Glutamatergic neuron (in vitro differentiated cells): ENCODE measurements at places on chromosomes 16 and 17. TPM values are rescaled to one million over a fixed set of nuclear protein-coding genes. Genes with fewer than 3 reads are reported as not detected.

- no peak overlapping the region for H3K4me3 ChIP-seq
- no peak overlapping the region for H3K27ac ChIP-seq
- H3K4me1 ChIP-seq: no peaks in the 10 kb centered on the region
- no peak for DNase-seq
- H3K36me3 ChIP-seq: no peaks in the 10 kb centered on the region
- H3K27me3 ChIP-seq: peaks cover 5% of the 10 kb centered on the region
Observed at GRCh38 chr17:64940055-64940454, 20.8 kb upstream of the LRRC37A3 start.

DNA sequence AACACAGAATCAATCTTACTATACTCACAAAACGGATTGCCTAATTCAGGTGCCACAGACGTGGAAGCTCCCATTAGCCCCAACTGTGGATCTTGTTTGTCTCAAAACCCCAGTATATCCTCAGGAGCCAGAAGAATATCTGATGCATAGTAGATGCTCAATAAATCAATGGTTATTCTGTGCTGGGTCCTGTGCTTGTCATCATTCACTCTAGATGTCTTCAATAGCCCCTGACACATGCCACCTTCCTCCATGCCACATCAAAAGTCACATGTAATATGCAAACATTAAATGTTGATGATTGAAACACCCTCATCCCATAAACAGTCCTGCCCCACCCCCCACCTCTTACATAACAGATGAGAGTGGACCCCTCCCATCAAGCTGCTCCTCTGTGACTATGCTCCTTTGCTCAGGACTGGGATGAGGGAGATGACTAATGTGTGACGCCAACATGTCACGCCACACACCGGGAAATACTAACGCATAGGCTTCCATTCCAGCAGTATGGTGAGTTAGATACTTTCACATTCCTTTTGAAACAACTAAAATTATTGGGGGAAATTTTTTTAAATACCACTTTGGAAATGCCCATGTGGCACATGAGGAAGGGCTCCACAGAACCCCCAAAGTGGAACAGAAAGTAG lies 267.6 kb upstream of the SDK2 start:
- peaks cover 10% of the 10 kb centered on the region for H3K36me3 ChIP-seq
- H3K27ac ChIP-seq: no peak overlapping the region
- no peaks in the 10 kb centered on the region for H3K4me1 ChIP-seq

GRCh38 chr17:16027708-16028584 lies 28.3 kb downstream of the TTC19 start:
- H3K27me3 ChIP-seq: no peaks in the 10 kb centered on the region
- H3K27ac ChIP-seq: no peak overlapping the region
- no peaks in the 10 kb centered on the region for H3K4me1 ChIP-seq
- H3K36me3 ChIP-seq: peaks cover 5% of the 10 kb centered on the region
- no peak overlapping the region for H3K4me3 ChIP-seq

- DNase-seq: no peak
- peaks cover 32% of the 10 kb centered on the region for H3K4me1 ChIP-seq
- no peak overlapping the region for H3K4me3 ChIP-seq
- H3K36me3 ChIP-seq: peaks cover 13% of the 10 kb centered on the region
Observed at GRCh38 chr16:52453644-52454043, 93.3 kb downstream of the TOX3 start.

GRCh38 chr17:30340801-30341356 lies 7.0 kb upstream of the TMIGD1 start:
- no peak for DNase-seq
- no peaks in the 10 kb centered on the region for H3K27me3 ChIP-seq
- no peaks in the 10 kb centered on the region for H3K4me1 ChIP-seq
- no peak overlapping the region for H3K4me3 ChIP-seq
- H3K36me3 ChIP-seq: no peaks in the 10 kb centered on the region
- no peak overlapping the region for H3K27ac ChIP-seq

DNA sequence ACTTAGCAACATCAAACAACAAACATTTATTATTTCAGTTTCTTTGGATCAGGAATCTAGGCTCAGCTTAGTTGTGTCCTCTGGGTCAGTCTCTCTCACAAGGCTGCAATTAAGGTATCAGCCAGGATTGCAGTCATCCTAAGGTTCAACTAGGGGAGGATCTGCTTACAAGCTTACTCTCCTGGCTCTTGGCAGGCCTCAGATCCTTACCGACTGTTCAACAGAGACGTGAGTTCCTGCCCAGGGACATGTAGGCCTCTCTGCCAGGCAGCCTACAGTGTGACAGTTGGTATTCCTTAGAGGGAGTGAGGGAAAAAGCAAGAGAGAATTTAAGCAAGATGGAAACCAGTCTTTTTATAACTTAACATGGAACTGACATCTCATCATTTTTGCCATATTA lies 294.0 kb downstream of the ZFHX3 start:
- no peaks in the 10 kb centered on the region for H3K36me3 ChIP-seq
- no peaks in the 10 kb centered on the region for H3K27me3 ChIP-seq
- no peaks in the 10 kb centered on the region for H3K4me1 ChIP-seq
- DNase-seq: no peak

GRCh38 chr17:78840530-78840779 lies 159 bp downstream of the USP36 start:
- no peaks in the 10 kb centered on the region for H3K27me3 ChIP-seq
- DNase-seq: no peak
- peaks cover 6% of the 10 kb centered on the region for H3K36me3 ChIP-seq
- peaks cover 15% of the 10 kb centered on the region for H3K4me1 ChIP-seq

GRCh38 chr16:1751946-1752345 lies 19.4 kb downstream of the NME3 start:
- no peak overlapping the region for H3K27ac ChIP-seq
- no peaks in the 10 kb centered on the region for H3K36me3 ChIP-seq
- H3K4me1 ChIP-seq: no peaks in the 10 kb centered on the region

DNA sequence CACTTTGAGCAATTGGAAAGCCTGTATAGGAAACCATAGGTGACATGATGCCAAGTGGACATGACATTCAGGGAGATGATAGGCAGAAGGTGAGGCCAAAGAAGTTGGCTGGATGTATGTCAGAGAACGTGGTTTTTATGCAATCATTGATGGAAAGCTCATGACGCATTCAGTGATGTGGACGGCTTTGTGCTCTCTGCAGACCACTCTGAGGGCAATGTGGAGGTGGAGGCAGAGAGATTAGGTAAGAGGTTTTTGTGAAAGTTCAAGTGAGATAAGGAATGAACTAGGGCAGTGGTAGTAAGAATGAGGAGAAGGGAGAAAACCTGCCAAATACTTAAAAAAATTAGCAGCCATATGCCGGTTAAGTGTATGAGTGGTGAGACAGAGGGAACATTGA lies 99.0 kb downstream of the PRKCA start:
- no peak overlapping the region for H3K27ac ChIP-seq
- peaks cover 3% of the 10 kb centered on the region for H3K36me3 ChIP-seq
- DNase-seq: no peak
- no peak overlapping the region for H3K4me3 ChIP-seq

DNA sequence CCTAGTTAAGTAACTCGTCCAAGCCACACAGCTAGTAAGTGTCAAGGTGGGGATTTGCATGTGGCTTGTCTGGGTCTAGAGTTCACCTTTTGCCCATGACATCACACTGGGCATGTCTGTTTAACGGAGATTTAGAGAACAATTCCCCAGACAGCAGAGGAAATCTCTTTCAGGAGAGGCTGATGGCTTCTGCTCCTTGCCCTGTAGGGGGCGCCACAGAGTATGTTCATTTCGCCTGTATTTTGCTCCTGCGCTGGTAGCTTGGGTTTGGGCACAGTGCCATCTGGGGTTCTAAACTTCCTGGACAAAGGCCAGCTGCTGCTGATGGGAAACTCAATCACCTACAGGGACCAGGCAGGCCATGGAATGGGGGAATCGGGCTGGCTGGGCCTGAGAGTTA lies 20.4 kb downstream of the OTOA start:
- no peaks in the 10 kb centered on the region for H3K4me1 ChIP-seq
- H3K4me3 ChIP-seq: no peak overlapping the region
- no peaks in the 10 kb centered on the region for H3K36me3 ChIP-seq
- peaks cover 3% of the 10 kb centered on the region for H3K27me3 ChIP-seq
- no peak overlapping the region for H3K27ac ChIP-seq
- DNase-seq: no peak

GRCh38 chr17:66627985-66628384 lies 206.9 kb upstream of the CACNG5 start:
- no peak overlapping the region for H3K27ac ChIP-seq
- no peaks in the 10 kb centered on the region for H3K36me3 ChIP-seq
- H3K27me3 ChIP-seq: no peaks in the 10 kb centered on the region

- no peaks in the 10 kb centered on the region for H3K36me3 ChIP-seq
- H3K4me1 ChIP-seq: peaks cover 28% of the 10 kb centered on the region
- H3K4me3 ChIP-seq: no peak overlapping the region
- DNase-seq: no peak
Observed at GRCh38 chr17:57601143-57601735, 143.9 kb downstream of the CCDC182 start.

- H3K4me1 ChIP-seq: peaks cover 4% of the 10 kb centered on the region
- no peak overlapping the region for H3K4me3 ChIP-seq
- no peaks in the 10 kb centered on the region for H3K36me3 ChIP-seq
- DNase-seq: no peak
Observed at GRCh38 chr17:81128774-81129173, 36.5 kb upstream of the PVALEF start.

DNA sequence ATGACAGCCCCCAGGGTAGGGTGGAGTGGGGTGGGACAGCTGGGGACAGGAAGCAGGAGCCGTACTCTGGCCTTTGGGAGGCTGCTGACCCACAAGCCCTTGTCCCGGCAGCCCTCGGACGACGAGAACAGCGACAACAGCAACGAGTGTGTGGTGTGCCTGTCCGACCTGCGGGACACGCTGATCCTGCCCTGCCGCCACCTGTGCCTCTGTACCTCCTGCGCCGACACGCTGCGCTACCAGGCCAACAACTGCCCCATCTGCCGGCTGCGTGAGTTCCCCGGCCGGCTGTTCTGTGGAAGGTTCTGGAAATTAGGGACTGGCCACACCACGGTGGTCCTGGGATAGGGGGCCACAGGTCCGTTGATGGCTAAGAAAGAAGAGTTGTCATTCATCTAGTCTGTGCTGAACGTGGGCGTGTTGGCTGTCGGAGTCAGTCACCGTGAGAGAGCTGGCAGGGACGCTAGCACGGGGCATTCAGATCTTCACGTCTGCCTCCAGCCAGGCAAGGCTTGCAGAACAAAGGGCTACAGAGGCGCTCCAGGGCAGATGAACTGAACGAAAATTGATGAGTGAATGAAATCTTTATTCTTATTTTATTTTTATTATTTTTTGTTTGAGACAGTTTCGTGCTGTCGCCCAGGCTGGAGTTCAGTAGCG lies 19.8 kb upstream of the NUDT16L1 start:
- no peaks in the 10 kb centered on the region for H3K36me3 ChIP-seq
- H3K27ac ChIP-seq: peak overlapping the region; percentile 87
- H3K4me1 ChIP-seq: peaks cover 8% of the 10 kb centered on the region
- peaks cover 4% of the 10 kb centered on the region for H3K27me3 ChIP-seq

GRCh38 chr16:86886651-86887050 lies 308.3 kb downstream of the FOXL1 start:
- H3K4me1 ChIP-seq: peaks cover 2% of the 10 kb centered on the region
- peaks cover 4% of the 10 kb centered on the region for H3K36me3 ChIP-seq
- DNase-seq: no peak
- no peak overlapping the region for H3K27ac ChIP-seq

- H3K27me3 ChIP-seq: no peaks in the 10 kb centered on the region
- H3K4me3 ChIP-seq: no peak overlapping the region
- H3K36me3 ChIP-seq: no peaks in the 10 kb centered on the region
- DNase-seq: no peak
Observed at GRCh38 chr17:72751746-72752145, 340.7 kb downstream of the SLC39A11 start.

DNA sequence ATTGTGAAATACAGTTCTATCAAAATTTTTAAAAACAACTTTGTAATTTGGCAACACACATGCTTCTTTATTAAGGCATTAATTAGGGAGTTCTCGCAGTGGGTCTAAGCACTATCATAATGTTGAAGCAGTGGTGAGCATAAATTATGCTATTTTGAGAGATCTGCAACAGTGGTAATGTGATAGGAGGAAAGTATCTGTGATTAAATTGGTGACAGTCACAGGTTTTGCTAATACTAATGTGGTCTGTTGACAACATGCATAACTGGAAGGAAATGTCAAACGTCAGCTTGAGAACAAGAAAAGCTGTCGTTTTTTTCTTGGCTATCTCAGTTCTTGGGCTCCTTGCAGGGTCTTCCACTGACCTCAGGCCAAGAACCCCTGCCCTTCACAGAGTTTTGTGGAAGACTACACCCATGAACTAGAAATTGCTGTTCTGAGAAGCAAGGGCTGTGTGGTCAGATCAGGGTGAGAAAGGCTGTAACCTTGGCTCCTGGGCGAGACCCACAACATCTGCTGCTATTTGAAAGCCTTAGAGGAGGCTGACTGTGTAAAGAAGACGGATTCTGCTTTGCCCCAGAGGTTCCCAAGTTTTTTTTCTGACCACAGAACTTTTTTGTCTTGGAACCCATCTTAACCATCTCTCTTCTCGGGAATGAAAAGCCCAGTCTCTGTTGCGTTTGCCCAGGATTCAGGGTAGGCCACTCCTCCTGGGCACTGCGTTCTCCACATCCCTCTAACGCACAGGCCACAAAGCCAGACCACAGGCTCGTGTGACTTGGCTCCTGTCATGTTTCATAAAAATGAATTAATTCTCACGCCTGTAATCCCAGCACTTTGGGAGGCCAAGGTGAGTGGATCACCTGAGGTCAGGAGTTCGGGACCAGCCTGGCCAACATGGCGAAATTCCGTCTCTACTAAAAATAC lies 13.9 kb downstream of the ATP2A1 start:
- no peaks in the 10 kb centered on the region for H3K4me1 ChIP-seq
- H3K4me3 ChIP-seq: no peak overlapping the region
- H3K27ac ChIP-seq: peak overlapping the region; percentile 33
- no peak for DNase-seq
- no peaks in the 10 kb centered on the region for H3K27me3 ChIP-seq

- no peak overlapping the region for H3K27ac ChIP-seq
- H3K4me3 ChIP-seq: no peak overlapping the region
- H3K27me3 ChIP-seq: peaks cover 9% of the 10 kb centered on the region
- H3K4me1 ChIP-seq: peaks cover 24% of the 10 kb centered on the region
- no peak for DNase-seq
- peaks cover 6% of the 10 kb centered on the region for H3K36me3 ChIP-seq
Observed at GRCh38 chr17:18006495-18007239, 32.3 kb downstream of the ATPAF2 start.

Gene RGS11
- total RNA-seq: 18.2 TPM

Gene CMTM1
- 5.0 TPM for total RNA-seq

Gene ABCA9
- total RNA-seq: 0.61 TPM

Gene LPO
- not detected for total RNA-seq

Gene SHISA6
- 12.6 TPM for total RNA-seq

Gene GPR142
- total RNA-seq: 20.7 TPM

Gene TNP2
- total RNA-seq: not detected

Gene C16orf95
- total RNA-seq: 9.2 TPM

Gene KRTAP4-6
- not detected for total RNA-seq

Gene PMP22
- total RNA-seq: 0.56 TPM

Gene HSD11B2
- total RNA-seq: 6.0 TPM

Gene CACNG5
- total RNA-seq: 45.1 TPM

Gene CEP112
- total RNA-seq: 8.5 TPM

Gene SLC9A5
- 1.4 TPM for total RNA-seq

Gene SLC5A10
- not detected for total RNA-seq

Gene KRT33B
- 0.61 TPM for total RNA-seq
